ENCODE measurements at places on chromosomes 13 and 19.

- DNase-seq, result no peak
These were observed 36.2 kb downstream of the AMER2 start for GRCh38 chr13:25135896-25136295.

DNA sequence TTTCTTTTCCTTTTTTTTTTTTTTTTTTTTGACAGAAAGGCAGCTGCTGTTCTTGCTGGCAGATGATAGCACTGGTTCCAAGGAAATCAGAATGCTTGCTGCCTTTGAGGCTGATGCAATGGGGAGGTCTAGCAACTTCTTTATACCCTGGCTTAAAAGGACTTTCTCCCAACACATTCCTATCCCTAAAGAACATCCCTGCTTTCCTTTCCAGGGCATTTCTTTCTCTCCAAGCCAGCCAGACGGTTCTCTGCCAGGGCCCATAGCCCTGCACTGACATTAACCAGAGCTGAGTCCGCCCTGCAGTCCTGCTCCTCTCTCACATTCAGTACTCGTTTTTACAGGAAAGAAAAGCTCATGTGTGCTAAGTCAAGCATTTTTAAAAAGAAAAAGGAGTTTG lies 133.9 kb upstream of the WASF3 start:
- DNase-seq, result no peak

DNA sequence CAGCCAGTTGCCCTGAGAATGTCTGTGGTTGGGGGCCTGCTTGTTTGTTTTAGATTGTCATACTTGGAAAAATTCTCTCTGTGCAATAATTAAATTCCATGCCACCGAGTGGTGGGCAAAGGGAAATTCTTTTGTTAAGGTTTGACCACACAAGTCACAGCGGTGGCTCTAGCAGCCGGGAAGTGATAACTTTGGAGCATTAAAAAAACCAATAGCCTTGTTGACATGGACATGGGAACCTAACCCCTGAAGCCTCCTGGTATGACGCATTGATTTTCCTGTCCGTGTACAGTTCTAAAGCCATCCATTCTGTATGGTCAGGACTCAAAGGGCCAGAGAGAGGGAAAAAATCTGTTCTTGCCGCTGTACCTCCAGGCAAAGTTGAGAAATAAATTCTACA lies 384.9 kb upstream of the ZNF507 start:
- DNase-seq, result no peak

GRCh38 chr13:76470991-76471390 lies 415.2 kb downstream of the KCTD12 start:
- no peak for DNase-seq

- DNase-seq, result no peak
These were observed 41.4 kb downstream of the CERS4 start for GRCh38 chr19:8250596-8250995.

DNA sequence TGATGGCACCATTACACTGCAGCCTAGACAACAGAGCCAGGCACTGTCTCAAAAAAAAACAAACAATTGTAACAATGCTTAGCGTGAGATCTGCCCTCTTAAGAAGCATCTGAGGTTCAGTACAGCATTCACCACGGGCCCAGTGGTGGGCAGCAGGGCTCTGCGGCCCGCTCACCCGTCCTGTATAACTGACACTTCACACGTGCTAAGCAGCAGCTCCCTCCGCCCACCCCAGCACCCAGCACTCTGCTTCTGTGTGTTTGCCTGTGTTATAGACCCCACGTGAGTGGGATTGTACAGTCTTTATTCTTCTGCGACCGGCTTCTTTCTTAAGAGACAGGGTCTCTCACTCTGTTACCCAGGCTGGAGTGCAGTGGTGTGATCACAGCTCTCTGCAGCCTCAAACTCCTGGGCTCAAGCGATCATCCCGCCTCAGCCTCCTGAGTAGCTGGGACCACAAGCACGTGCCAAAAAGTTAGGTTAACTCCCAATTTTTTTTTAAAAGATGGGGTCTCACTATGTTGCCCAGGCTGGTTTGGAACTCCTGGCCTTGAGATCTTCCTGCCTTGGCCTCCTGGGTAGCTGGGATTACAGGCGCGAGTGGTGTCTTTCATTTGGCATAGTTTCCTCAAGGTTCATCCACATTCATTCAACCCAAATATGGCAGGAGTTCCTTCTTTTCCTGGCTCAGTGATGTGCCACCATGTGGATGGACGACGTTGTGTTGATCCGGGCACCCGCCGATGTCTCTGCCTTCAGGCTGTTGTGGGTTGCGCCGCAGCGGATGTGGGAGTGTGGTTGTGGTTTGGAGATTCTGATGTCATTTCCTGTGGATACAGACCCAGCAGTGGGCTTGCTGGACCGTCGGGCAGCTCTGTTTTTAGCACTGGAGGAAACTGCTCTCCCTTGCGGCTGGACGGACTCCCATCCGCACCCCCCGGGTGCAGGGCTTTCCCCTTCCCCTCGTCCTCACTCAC lies 170.0 kb downstream of the KDM4B start:
- DNase-seq, result peak; percentile 94

DNA sequence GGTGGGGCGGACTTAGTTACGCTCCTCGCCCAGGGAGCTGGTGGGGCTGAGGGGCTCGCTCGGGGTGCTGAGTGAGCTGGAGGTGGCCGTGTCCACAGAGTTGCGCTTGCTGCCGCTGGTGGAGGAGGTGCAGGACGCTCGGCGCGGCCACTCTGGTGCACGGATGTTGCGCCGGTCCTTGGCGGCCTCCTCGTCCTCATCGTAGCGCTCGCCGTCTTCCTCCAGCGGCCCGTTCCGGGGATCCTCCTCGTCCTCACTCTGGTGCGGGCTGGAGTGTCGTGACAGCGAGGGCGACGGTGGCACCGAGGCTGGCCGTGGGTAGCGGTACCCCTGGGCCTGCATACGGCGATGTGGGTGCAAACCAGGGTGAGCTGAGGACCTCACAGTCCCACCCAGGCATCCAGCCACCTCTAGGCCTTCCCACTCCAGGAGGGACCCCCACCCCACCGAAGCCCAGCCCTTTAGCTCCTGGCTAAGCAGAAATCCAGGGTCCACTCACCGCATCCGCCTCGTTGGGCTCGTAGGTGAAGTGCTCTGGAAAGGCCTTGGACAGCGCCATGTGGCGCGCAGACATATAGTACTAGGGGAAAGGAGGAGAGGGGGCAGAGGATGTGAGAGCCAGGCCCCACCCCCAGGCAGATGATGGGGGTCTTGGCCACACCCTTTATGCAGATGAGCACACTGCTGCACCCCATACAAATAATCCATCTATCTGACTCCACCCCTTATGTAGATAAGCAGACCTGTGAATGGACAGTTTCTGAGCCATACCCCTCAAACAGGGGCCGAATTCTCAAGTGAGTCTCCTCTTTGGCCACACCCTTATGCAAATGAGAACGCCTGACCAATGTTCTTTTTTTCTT lies 4.4 kb downstream of the FTL start:
- DNase-seq, result no peak

GRCh38 chr19:40703029-40703755 lies 12.7 kb upstream of the NUMBL start:
- DNase-seq, result no peak

DNA sequence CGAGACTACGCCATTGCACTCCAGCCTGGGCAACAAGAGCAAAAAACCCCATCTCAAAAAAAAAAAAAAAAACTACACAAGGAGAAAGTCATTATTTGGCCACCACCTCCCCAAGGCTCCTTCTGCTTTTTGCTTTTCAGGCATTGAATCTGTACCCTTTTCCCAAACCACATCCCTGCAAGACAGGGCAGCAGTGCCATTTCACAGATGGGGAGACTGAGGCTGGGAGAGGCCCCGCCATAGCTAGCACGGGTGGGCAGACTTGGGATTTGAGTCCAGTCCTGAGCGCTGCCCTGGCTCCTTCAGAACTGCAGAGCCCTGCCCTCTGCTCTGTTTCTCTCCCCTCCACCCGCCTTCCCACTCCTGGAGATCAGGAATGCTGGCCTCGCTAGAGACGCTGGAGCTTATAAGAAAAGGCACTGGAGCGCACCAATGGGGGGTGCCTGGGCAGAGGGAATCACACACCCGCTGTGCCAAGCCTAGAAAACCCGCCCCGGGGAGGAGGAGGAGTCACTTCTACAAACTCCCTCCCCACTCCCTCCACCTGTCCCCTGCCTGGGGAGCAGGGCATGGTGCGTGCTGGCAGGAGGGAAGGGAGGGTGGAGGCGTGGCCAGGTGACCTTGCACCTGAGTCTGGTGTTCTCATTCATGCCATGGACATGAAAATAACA lies 17.6 kb downstream of the TJP3 start:
- DNase-seq, result no peak

- DNase-seq, result peak; percentile 24
These were observed 197.5 kb downstream of the NBEA start for GRCh38 chr13:35139591-35139990.

DNA sequence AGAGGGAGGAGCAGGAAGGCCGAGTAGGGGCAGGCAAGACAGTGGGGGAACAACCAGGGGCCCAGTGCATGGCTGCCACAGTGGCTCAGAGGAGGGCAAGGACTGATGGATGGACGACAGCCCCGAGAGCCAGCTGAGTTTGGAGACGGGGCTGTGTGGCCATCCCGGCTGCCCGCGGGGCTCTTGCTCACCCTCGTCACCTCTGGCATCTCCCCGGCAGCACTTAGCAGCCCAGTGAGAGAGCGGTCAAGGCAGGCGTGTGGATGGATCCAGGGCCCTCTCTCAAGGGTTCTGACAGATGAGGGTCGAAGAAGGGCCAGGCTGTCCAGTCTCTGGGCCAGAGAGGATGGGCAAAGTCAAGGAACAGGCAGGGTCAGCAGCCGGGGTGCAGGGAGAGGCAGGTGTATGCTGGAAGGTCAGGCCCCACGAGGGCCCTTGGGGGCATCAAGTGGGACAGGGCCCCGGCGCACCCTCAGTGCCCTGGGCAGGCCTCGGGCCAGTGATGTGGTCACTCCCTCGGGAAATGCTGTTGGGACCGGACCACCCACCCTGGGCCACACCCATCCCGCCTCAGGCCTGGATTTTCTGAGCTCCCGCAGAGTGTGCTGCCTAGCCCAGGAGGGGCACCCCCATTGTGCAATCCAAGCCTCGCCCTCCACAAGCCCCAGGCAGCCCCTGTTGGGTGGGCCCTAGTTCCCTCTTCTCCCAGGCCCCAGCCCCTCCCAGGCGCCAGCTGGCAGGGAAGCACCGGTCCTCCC lies 56.4 kb upstream of the TPM4 start:
- DNase-seq, result no peak

- no peak for DNase-seq
These were observed 2.7 kb upstream of the TPGS1 start for GRCh38 chr19:504616-505015.

DNA sequence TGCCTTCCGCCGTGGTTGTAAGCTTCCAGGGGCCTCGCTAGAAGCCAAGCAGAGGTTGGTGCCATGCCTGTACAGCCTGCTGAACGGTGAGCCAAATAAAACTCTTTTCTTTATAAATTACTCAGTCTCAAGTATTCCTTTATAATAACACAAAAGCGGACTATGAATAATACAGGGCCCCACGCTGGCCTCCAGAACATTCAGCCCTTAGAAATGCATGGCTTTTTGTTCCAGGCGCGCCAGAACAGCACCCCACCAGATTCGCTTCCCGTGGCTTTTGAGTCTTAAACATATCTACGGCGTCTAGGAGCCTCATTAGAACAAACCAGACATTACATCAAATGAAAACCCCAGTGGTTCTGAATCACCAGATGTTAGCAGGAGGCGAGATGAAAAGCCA lies 75.1 kb downstream of the SLC15A1 start:
- DNase-seq, result peak; percentile 91

DNA sequence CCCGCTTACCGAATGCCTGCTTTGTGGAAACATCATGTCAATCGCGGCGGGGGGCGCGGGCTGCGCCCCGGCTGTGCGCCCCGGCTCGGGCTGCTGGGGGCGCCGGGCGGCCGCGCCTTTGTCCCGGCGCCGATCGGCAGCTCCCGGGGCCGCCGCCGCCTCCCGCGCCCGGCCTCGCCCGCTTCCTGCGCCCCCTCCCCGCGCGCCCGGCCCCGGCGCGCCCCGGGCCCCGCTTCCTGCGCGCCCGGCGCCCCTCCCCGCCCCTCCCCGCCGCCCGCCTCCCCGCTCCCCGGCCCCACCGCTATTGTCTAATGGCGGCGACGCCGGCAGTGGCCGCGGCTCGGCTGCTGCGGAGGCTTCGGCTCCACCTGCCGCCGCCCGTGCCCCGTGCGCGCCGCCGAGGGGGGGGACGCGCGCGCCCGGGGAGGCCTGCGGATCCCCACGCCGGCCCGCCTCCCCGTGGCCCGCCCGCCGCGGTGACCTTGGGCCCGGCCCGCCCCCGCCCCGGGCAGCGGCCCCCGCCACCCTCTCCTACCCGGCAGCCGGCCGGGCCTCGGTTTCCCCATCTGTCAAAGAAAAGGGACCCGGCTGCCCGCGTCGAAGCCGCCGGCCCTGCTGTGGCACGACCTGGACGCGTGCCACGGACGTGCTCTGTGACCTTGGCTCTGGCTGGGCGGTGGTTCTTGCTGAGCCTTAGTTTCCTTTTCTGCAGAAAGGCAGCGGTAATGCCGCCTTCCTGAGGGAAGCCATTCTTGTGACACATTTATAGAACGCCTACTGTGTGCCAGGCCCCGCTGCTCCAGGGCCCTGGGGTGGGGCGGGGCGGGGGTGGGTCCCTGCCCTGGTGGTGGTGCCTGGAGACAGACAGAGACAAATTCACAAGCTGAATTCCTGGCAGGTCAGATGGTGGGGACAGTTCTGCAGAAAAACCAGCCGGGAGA lies at the start of gene TLE5:
TSS of gene TLE5 (minus strand) at position 331 of the 941 bp plus-strand sequence. CDS start at position 36, 295 bp downstream.
- DNase-seq, result no peak

DNA sequence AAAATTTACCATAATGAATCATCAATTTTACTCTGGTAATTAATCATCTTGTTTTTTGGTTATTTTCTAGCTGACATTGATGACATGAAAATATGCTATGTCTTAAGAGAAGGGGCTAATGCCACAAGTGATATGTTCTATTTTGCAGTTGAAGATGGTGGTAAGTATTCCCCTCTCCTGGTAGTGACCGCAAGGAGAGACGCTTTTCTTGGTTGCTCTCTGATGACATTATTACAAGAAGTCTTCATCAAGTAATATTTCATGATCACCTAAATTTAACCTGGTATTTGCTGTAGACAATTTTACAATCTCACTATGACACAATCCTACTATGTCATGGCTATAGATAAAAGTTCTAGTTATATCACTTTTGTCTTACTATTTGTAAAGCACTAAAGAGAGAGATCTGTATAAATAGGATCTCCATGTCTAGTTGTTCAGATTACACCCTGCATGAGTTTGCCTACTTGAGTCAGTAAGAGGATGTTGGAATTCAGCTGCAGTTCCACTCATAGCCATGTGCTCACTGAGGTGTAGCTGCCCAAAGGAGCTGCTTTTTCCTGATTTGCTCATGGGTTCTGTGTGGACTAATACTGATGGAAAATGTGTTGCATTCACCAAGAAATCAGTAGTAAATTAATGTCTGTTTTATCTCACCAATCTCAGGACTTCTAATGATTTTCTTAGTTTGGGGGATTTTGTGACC lies 10.9 kb downstream of the FREM2 start:
- DNase-seq, result no peak

- no peak for DNase-seq
These were observed 11.5 kb downstream of the BEST2 start for GRCh38 chr19:12763100-12763499.
